ENCODE measurements at places on chromosomes 2 and 18.

GRCh38 chr2:47724221-47724981 is 58.5 kb upstream of the MSH6 start:
- DNase-seq, result peak; percentile 99

- no peak for DNase-seq
Measured at GRCh38 chr18:13614641-13615288, 111.6 kb downstream of the FAM210A start.

- no peak for DNase-seq
Measured at GRCh38 chr2:108591163-108591562, 56.9 kb downstream of the LIMS1 start.

DNA sequence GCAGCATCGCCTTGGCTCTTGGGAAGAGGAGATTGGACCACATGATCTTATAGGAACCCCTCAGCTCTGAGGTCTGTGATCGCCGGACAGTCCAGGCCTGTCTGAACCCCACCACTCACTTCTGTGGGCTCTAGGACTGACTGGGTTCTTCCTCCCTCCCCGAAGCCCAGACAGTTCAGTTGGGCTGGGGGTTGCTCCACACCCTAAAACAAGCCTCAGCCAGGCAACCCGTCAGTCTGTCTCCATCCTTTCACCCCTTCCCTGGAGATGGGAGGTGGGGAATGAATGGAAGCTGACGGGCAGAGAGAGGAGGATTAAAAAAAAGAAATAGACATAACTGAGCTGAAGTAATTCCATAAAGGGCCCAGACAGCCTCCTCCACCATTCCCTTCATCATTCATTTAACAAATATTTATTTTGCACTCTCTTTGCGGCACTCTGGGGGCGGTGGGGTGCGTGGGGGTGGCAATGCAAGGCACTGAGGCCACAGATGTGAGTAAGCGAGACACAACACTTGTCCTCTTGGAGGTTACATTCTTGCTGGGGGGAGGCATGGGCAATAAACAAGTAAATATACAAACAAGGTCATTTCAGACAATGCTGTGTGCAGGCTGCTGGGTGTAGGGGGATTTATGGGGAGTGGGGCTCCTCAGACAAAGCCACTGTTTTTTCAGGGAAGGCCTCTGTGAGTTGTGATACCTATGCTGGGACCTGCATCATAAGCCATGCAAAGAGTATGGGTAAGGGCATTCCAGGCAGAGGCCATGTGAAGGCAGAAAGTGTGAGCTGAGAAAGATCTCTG is 12.9 kb downstream of the WNT10A start:
- DNase-seq, result no peak

GRCh38 chr18:58632552-58632951 is 3.7 kb upstream of the ALPK2 start:
- DNase-seq, result no peak

DNA sequence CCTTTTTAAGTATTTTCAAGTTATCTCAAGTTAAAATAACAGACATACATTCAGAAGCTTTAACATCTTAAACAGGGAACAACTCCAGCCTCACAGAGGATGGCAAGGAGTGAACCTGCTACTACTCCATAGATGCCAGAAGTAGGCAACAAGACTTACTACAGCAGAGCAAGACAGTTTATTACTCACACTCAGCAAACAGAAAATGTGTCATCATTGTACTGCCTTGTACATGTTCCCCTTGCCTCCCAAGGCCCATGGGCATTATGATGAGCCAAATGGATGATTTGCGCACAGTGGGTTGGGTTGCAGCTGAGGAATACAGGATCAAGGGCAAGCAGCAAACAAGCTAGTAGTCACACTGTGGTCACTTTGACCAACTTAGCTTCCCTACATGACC is 80.6 kb upstream of the VRK2 start:
- no peak for DNase-seq

- DNase-seq, result no peak
Measured at GRCh38 chr2:102391565-102391964, 31.4 kb upstream of the IL18RAP start.

DNA sequence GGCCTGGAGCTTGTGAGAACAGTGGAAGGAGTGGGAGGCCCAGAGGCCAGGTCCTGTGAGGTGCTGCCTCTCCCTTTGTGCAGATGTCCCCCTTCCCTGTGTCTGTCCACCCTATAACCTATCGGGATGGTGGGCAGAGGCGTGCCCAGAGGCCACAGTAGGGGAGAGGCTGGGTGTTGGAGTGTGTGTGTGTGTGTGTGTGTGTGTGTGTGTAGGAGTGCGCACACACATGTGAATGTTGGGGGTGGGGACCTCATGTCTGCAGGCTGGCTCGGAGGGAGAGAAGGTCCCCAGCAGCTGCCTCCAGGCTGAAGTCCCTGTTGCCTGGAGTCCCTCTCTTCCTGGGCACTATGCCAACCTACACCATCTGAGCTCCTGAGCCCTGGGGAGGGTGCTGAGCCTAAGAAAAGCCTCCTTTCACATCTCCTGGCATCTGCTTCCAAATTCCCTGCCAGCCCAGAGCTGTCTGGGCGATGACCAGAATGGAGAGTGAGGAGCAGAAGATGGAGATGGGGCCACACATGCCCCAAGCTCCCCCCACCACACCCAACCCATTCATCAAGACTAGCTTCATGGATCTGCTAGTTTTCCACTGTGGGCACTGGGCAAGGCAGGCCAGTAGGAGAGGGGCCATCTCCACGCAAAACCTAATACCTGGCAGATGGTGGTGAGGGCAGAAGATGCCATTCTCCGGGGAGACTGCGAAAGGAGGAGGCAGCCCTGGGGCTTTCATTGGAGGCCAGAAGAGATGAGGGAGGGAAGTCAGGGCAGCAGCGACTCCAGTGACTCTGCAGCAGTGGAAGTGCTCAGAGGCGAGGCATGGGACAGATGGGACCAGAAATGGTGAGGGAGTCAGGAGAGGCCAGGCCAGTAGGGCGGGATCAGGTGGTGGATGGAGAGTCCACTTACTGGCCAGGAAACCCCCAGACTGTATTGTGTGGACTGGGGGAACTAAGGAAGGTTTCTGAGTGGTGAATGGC is 20.3 kb downstream of the KCNK3 start:
- no peak for DNase-seq

DNA sequence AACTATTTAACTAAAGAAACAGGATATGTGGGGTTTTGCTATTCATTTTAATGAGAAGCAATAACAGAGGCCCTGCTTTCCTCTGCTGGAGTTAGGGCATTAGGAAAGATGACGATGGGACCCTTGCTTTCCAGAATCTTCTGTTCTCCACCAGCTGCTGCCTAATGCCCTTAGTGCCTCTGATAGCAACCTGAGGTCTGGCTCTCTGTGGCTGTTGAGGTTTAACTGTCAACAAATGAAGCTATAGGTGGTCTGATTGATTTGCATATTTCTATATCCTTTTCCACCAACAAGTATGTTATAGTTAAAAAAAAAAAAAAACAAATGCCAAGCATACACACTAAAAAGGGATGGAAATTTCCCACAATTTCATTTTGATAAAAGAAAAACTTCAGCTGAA is 115.1 kb upstream of the NCK2 start:
- no peak for DNase-seq

DNA sequence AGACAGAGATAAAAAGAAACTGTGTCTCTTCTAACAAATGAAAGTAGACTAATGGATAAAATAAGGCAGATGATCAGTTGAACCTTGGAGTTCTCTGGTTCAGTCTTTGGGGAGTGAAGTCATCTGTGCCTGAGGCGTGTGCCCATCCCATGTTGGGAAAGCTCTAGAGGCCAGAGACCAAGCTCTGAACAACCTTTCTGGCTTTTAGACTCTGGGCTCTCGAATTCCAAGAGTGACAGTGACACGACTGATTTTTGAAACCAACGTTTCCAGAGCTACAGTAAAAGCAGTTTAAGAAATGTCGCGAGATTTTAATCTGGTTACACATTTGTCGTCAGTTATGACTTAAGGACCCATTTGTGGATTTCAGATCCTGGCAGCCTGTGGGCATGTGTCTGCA is 83.7 kb upstream of the APCDD1 start:
- DNase-seq, result no peak

- DNase-seq, result no peak
Measured at GRCh38 chr18:7568426-7568825, 1.3 kb downstream of the PTPRM start.

DNA sequence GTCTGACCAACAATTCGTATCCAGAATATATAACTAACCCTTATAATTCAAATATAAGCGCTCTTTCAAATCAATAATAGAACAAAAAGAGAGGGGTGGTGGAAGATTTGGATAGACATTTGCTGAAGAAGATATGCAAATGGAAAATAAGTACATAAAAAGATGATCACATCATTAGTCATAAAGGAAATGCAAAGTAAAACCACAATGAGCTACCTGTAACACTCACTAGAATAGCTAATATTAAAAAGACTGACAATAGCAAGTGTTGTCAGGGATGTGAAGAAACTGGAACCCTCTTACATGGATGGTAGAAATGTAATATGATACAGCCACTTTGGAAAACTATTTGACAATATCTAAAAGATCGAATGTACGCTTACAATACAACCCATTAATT is 84.9 kb upstream of the MRPS9 start:
- no peak for DNase-seq

DNA sequence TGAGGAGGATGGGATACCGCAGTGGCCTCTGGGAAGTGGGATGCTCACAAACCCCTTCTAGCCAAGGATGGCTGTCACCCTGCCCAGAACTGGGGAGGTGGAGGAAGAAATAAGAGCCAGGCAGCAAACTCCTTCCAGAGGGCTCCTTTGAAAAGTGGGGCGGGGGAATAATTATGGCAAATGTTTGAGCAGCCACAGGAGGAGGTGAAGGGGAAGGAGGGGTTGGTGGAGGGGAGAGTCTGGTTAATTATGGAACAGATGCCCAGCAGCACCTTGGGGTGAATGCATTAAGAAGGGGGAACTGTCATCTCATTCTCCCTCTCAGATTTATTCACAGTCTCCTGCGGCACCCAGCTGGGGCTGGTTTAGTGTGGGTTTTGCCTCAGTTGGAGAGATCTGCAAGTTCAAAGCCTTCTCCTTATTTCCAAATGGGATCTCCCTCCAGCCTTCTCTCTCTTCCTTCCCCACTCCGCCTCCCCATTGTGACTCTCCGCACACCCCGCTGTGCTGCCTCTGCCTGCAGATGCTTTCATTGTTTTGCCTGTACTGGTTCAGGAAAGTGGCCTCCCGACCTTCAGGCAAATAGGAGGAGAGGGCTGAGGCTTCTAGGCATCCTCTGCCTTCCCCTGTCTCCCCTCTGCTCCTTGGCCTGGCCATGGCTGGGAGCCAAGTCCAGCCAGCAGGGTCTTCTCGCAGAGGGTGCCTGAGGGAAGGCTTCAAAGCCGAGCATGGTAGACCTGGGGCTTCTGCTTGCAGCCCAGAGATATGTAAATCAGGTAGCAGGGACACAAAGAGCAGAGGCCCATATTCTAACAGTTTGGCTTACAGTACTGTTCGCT is 457.2 kb upstream of the MEX3C start:
- DNase-seq, result no peak

- no peak for DNase-seq
Measured at GRCh38 chr2:123688231-123688940, 336.7 kb upstream of the CNTNAP5 start.

- DNase-seq, result no peak
Measured at GRCh38 chr2:175742367-175742766, 259.7 kb downstream of the LNPK start.

GRCh38 chr2:42183775-42184174 is 14.6 kb downstream of the EML4 start:
- no peak for DNase-seq

- no peak for DNase-seq
Measured at GRCh38 chr2:184530239-184530638, 68.1 kb upstream of the ZNF804A start.

DNA sequence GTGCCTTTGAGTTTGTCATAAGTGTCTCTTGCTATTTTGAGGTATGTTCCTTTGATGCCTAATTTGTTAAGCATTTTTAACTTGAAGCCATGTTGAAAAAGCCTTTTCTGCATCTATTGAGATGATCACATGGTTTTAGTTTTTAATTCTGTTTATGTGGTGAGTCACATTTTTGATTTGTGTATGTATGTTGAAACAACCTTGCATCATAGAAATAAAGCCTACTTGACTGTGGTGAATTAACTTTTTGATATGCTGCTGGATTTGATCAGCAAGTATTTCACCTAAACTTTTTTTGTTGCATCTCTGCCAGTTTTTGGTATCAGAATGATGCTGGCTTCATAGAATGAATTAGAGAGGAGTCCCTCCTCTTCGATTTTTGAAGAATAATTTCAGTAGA is 469.7 kb downstream of the CDH2 start:
- no peak for DNase-seq

GRCh38 chr2:211447548-211447947 is 891.1 kb downstream of the CPS1 start:
- DNase-seq, result no peak

DNA sequence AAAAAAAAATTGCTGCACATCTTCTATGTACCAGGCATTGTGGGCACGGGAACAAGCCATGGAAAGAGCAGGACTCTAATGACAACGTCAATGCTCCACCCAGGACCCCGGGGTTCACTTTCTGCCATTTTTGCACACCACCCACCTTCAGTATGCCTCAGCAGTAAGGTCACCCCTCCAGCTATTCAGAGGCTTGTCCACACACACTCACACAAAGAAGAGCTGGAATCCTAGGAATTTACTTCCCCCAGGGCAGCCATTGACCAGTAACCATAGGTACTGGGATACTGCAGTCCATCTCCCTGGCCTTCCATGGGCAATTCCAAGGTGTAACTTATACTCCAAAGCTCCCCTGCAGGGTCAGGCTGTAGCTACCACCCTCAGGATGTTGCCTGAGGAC is 170.8 kb downstream of the SUCLG1 start:
- DNase-seq, result no peak

GRCh38 chr2:83665894-83666293 is 793.2 kb downstream of the SUCLG1 start:
- DNase-seq, result no peak

DNA sequence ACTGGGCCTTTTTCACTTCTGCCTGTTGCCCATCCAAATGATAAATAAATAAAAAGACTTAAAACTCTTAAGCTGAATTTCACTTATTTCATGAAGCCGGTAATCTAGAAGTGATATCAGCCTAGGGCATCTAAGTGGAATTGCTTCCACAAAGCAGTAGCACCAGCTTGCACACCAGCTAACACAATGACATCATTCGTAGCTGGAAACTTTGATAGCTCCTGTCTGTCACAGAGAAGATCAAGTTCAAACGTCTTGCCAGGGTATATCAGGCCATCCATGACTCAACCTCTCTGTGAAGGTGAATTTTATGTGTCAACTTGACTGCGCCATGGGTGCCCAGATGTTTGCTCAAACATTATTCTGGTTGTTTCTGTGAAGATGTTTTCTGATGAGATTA is 161.7 kb upstream of the MYT1L start:
- DNase-seq, result no peak
